Urinary bladder (tissue), 4 donors: ENCODE measurements at places on chromosomes 2 and 18. TPM values are rescaled to one million over a fixed set of nuclear protein-coding genes. Genes with fewer than 3 reads are reported as not detected.

DNA sequence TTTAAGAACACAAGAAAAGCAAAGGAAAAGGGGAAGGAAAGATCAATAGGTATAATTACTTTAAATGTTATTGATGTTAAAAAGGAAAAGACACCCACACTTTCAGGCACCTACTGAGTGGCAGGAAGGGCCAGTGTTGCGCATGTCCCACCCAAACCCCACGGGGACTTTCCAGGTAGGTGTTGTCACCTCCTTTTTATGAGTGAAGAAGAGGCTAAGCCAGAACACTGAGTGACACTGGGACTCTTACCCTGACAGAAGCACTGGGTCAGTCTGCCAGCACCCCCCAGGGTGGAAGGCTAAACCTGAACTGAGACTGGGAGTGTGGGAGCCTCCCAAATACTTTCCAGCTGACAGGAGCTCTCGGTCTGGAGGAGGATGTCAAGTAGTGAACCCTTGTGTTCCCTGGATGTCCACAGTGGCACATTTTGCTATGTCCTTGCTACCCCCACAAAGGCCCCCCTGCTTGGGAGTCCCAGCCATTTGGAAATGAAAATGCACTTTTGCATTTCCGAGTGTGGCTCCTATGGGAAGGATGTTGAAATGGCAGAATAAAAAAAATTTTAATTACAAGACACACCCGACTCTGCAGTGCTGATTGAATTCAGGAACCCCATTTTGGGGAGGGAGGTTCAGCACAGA, 90.9 kb upstream of the SMAD2 start:
- DNase-seq, result no peak

DNA sequence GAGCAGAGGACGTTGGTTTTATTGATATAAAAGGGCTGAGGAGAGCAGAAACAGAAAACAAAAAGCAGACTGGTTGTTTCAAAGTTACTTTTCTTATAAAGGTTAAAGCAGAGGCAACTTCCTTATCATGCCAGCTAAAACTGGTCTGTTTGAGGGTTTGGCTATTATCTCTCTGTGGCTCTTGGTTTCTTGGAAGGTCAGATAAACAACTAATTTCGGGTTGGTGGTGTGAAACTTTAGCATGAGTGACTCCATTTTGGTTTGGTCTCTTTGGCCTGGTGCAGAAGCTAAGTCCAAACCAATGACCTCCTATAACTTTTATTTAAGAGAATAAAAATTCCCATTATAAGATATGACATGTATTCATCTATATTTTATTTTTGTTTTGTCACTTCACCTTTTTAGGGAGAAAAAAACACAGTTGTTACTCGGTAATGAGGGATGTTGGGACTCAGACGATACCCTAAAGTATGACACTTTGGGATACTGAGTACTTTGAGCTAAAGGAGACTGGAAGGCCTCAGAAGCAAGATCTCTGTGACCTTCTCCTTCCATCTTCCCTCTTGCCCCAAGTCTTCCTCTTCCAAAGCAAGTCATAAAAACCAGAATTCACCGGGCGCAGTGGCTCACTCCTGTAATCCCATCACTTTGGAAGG, 23.3 kb downstream of the TNFAIP6 start:
- no peak for DNase-seq

Gene VWA3B
- total RNA-seq, result 0.48 TPM

Gene CENPA
- 6.1 TPM for total RNA-seq

Gene ACTG2
- total RNA-seq, result 637 TPM

Gene NCKAP5
- 14.4 TPM for total RNA-seq

Gene NFATC1
- total RNA-seq, result 11.3 TPM

Gene RSAD2
- 11.1 TPM for total RNA-seq
